ENCODE measurements at places on chromosomes 2 and 18. TPM values are rescaled to one million over a fixed set of nuclear protein-coding genes. Genes with fewer than 3 reads are reported as not detected.

DNA sequence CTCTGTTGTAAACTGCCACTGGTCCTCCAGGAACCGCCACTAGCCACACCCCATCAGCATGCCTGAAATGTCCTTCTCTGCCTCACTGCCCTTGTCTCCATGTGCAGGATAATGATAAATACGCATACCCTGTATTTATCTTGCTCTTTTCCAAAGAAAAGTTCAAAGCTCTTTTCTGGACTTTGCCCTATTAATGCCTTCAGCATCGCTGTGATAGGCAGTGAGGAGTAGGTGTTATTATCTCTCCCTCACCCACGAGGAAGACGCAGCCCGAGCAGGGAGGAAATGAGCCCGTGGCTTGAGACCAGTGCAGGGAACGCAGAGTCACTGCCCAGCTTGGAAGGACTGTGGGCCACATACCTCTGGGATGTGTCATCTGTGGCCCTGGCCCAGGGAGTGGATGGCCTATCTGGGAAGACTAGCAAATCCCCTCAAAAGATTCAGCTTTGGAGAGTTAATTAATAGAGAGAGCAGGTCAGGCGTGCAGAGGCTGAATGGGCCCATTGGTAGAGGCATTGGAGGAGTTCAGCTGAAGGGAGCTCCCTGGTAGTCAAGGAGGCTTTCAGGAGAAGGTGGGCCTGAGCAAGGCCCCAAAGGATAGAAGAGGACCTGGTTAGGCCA is 39.5 kb upstream of the MCFD2 start:
- no peak for DNase-seq

DNA sequence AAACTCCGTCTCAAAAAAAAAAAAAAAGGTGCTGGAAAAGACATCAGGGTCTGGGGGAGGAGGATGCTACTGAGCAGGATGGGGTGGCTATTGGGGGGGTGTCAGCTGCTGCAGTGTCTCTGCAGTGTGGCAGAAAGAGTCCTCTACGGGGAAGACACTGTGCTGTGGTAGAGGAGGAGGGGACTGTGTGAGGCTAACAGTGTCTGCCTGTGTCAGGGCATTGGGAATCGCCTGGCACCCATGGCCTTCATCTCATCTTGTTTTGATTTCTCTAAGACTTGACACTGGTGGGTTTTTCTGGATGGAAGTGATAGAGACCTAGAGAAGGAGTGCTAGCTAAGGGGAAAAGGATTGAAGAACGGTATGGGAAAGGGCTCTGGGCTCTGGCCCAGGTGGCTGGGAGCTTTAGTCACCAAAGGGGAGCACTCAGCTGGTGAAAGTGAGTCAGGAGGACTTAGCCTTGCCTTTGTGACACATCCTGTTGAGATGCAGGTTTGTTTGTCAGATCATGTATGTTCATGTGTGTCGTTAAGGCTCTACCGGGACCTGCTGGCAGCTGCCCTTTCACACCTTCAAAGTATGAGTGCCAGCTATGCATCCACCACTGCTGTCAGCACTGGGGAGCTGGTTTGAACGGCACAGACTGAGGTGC is 58.0 kb downstream of the FARP2 start:
- no peak for DNase-seq

DNA sequence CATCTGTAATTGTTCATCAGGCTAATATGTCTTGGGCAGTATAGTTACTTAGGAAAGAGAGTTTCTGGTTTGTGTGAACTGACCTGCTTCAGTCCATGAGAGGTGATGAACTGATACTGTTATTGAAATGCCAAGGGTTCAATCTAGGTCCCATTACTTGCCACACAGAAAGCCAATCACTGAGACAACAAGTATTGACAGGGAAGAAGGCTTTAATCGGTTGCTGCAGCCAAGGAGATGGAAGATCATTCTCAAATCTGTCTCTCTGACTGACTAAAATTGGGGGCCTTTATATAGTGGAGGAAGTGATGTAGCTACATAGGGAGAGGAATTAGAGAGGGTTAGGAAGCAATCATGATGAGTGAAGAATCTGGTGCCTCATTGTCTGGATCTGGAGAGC is 19.9 kb upstream of the FAM98A start:
- no peak for DNase-seq

DNA sequence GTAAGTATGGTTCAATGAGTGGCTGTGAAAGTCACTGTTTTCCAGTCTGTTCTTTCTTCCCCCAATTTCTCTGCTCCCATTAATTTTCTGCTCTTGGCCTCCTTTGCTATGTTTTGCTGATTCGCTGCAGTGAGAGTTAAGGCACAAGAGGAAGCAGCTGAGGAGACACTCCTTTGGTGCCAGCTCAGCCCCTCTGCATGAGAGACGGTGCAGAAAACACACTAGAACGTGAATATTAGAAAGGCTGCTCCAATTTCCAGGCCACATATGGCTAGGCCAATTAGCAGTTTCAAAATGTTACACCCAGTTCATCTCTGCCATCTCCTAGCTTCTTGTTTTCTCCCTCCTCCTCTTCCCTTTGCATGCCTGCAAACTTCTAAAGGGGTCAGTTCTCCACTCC is 38.9 kb downstream of the AKAIN1 start:
- no peak for DNase-seq

DNA sequence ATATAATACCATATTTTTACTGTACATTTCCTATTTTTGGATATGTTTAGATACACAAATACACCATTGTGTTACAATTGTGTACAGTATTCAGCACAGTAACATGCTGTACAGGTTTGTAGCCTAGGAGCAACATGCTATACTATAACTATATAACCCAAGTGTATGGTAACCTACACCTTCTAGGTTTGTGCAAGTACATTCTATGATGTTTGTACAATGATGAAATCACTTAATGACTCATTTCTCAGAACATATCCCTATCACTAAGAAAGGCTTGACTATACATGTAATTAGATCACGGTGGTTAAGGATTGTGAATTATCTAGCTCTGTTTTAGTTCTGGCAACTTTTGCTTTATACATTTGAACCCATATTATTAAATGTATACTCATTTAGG is 31.3 kb downstream of the NPHP1 start:
- DNase-seq: no peak

DNA sequence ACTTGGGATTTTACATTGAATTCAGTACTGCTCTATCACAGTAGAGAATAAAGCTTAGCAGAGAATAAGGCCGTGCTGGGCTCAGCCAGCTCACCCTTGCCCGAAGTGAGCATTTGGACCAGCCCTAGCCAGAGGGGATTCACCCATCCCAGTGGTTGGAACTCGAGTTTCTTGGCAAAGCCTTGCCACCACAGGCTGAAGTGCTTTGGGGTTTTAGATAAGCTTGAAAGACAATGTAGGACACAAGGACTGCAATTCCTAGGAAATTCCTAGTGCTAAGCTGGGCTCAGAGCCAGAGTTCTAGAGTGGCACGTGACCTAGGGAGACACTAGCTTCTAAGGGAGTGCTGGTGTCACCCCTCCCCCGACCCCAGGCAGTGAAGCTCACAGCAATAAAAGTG is 28.0 kb downstream of the SERPINB11 start:
- DNase-seq: no peak

DNA sequence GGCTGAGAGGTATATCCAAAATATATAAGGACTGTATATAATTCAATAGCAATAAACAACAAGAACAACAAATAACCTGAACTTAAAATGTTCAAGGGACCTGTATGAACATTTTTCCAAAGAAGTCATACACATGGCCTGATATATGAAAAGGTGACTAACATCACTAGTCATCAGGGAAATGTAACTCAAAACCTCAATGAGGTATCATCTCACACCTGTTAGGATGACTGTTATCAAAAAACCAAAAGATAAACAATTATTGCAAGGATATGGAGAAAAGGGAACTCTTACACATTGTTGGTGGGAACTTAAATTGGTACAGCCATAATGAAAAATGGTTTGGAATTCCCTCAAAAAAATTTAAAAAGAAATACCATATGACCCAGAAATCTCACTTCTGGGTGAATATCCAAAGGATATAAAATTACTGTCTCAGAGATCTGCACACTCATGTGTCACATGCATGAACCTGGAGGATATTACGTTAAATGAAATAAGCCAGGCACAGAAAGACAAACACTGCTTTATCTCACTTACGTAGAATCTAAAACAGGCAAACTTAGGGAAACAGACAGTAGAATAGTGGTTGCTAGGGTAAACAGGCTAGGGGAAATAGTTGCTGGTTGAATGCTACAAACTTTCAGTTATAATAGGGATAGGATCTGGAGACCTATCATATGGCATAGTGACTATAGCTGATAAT is 334.5 kb upstream of the MMADHC start:
- no peak for DNase-seq

DNA sequence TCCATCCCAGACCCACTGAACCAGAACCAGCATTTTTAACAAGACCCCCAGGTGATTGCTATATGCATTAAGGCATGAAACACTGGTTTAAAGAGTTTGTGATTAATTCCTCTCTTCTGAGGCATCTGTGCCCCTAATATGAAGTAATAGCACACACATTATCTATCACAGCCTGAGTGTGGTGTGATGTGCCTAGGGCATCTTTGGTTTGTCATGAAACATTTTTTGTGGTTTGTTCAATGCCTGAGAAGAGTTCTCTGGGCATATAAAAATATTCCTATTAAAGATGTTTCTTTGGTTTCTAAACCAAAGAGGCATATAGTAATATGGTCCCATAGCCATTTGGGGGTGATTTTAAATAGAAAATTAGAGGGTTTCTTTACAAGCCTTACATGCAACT is 221.7 kb upstream of the SPOPL start:
- no peak for DNase-seq

DNA sequence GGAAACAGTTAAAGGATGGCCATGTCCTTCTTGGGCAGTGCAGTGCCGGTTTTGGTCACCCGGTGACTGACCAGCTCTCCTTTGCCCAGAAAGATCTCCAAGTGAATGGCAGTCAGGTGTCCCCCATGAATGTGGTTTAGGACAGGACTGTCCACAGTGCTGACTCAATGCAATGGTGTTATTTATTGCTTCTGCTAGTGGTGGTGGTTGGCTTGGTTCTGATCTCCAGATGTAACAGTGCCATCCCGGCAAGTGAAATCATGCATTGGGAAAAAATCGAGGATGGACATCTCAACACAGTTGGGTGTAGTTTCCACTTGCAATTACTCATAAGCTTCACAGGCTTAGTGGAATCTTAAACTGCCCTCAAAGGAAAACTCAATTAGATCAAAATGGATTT is 81.9 kb downstream of the TGOLN2 start:
- no peak for DNase-seq

The PROKR1 gene
- 5.8 TPM for total RNA-seq

The SERPINB12 gene
- total RNA-seq: not detected

Data from spinal cord (tissue), 10 donors.